ENCODE measurements at places on chromosomes 4 and X. TPM values are rescaled to one million over a fixed set of nuclear protein-coding genes. Genes with fewer than 3 reads are reported as not detected.

The CABS1 gene
- not detected for total RNA-seq

DNA sequence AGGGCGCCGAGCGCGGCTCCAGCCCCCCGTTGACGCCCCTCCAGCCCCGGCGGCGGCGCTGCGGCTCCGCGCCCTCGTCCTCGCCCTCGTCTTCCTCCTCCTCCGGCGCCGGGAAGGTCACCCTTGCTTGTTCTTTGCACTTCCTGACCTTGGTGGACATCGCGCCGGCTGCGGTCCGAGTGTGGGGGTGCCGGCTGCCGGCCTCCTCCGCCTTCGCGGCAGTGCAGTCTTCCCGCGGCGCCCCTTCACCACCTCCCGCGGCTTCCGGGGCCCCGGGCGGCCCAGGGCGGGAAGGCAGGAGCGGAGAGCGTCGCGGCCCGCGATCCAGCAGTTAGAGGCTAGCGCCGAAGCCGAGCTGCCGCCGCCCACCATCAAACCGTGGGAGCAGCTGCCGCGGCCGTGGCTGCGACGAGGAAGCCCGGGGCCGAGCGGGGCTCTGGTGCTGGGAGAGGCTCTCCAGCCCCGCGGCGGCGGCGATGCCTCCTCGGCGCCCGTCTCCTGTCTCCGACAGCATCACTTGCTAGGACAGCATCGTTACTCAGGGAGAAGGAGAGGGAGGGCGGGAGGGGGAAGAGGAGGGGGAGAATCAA, at the start of gene TRPC3:
TRPC3 (minus strand) TSS at position 540 of the 590 bp plus-strand sequence; CDS start at position 160, 380 bp downstream.
- no peak for DNase-seq

The CT45A5 gene
- 0.89 TPM for total RNA-seq

The MAGEA4 gene
- not detected for total RNA-seq

The SLC34A2 gene
- total RNA-seq, result 0.20 TPM

- DNase-seq, result no peak
Observed at GRCh38 chrX:53992589-53992988, 51.7 kb downstream of the PHF8 start.

DNA sequence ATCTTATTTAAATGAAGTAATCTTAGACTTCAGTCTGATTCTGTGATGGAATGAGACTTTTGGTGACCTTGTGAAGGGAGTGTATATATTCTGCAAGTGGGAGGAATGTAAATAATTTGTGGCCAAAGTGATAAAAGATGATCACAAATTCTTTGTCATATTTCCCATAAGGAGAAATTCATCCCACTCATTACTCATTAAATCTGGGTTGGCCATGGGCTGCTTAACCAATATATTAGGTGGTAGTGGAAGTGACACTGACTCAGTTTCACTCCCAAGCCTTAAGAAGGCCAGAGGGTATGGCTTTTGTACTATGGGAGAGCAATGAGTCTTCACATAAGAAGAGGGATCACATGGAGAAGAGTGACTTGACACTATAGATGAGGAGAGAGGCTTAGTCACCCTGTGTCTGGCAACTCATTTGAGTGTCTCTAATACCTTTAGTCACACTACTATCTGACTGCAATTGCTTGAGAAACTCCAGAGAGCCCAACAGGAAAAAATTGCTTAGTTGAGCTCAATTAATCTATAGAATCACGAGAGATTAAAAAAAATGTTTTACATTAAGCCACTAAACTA, 408.2 kb upstream of the PITX2 start:
- no peak for DNase-seq

DNA sequence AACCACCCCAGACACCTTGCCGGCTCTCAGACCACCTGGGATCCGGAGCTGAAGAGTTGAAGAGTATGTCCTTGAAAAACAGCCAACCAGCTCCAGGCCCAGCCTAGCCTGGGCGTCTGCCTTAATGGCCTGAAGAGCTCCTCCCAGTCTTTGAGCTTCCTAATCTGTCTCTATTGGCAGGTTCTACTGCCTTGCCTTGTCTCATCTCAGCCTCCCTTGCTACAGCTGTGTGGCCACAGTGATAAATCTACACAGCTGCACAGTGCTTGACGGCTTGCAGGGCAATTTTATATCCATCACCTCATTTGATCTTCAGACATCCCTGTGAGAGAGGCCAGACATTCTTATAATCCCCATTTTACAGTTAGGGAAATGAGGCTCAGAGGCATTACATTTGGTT, 19.9 kb downstream of the AWAT2 start:
- DNase-seq, result no peak

The SMIM31 gene
- not detected for total RNA-seq

DNA sequence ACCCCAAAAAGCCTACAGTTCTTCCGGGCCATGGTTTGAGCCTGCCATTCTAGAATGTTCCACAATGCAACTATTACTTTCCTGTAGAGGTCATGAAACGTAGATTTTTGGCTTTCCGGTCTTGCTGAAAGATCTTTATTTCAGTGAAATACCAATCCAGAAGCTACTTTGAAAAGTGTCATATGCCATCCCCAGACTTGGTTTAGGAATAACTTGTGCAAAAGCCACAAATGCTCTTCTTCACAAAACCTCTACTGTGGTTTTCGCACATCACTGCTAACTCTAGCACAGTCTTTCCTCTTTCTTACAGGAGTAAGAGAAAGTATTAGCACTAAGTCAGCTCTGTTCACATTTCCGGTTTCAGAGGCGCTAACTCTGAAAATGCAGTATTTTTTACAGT, 12.7 kb upstream of the CD40LG start:
- DNase-seq, result no peak

- no peak for DNase-seq
Observed at GRCh38 chr4:37749398-37749988, 63.3 kb upstream of the RELL1 start.

GRCh38 chr4:72820107-72820506, 249.4 kb downstream of the COX18 start:
- DNase-seq, result no peak

DNA sequence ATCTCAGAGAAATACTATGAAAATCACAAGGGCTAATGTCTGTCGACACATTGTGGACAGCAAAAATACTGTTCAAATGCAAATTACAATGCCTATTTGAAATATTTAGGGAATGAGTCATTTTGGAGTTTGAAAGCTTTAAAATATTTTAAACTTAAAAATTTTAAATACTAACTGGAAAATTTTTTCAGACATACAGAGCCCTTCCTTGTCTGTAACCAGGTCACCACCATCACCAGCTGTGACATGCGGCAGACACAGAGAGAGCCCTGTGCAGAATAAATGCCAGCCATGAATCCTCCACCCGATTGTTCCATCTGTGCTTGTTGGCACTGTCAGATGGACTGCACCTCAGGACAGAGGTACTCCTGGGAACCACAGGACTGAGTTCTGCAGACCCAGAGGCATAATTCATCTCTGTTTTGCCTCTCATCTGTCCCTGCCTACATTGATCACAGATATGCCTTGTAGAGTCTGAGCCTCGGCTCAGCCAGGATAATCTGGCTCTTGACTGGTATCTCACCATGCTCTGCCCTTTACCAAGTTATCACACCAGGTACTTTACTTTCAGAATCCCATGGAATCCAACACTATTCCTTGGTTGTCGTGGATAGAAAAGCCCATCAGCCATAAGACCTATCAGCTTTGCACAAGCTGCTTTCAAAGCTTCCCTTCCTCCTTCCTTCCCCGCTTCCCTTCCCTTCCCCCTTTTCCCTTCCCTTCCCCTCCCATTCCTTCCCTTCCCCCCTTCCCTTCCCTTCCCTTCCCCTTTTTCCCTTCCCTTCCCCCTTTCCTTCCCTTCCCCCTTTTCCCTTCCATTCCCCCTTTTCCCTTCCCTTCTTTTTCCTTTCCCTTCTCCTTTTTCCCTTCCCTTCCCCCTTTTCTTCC, 67.2 kb downstream of the TBC1D9 start:
- no peak for DNase-seq

The FAM47E gene
- total RNA-seq, result 14.8 TPM

The RIBC1 gene
- 1.8 TPM for total RNA-seq

- DNase-seq, result no peak
Observed at GRCh38 chr4:184548316-184548647, 73.9 kb upstream of the IRF2 start.

GRCh38 chr4:2441393-2442174, 22.8 kb downstream of the CFAP99 start:
- DNase-seq, result no peak
